ENCODE measurements at places on chromosomes 3 and 15.

DNA sequence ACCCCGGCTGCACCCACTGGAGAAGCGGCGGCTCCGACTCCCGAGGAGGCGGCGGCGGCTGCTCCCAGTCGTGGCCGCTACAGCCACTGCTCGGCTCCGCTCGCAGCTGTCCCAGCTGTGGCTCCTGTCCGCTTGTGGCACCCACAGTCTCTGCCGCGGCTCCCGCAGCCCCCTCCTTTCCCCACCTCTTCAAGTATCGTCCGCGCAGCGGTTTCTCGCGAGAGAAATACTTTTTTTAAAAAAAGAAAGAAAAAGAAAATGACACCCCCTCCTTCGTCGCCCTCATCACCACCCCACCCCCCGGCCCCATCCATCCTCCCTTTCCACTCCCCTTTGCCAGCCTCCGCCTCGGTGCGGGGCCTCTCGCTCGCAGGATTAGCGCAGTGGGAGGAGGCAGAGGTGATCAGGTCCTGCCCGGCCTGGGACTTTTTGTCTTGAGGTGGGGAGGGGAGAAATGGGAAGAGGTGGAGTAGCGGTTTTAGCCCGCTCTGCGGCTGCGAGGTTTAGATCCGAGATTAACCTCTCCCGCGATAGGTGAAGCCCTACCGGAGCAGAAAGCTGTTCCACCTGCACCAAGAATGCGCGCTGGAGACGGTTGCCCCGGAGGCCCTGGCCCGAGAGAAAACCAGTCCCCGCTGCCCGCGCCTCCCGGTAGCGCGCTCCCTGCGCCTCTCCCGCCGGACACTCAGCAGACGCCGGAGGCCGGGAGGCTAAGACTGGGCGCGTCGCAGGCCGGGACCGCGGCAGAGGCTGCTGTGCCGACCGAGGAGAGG, at the start of gene FBN1:
Gene FBN1, minus strand, starts transcription at position 152 of the 773 bp plus-strand sequence. CDS start 940 bp downstream, outside the sequence.
- peak; percentile 46 for DNase-seq

- DNase-seq, result no peak
Measured at GRCh38 chr3:155211266-155211665, 82.2 kb downstream of the STRIT1 start.

GRCh38 chr3:72618739-72619138, 229.5 kb downstream of the SHQ1 start:
- no peak for DNase-seq

GRCh38 chr3:6578526-6578925, 282.4 kb upstream of the GRM7 start:
- no peak for DNase-seq

DNA sequence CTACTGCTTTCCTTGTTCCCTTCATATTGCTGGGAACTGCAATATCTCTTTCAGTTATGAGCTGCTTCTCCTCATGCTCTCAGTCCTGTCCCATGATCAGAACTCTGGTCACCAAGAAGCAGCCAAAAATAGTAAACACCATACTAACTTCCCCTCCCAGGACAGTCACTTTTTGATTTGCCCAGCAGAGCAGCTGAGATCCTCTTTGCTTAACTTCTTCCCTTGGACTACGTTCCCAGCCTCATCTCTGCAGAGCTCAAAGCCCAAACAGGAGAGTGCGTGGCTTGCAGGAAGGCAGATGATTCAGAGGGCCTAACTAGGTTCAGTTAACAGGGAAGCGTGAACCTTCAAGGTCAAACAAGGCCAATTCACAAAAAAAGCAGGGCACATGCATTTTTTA, 153.2 kb downstream of the CTNNB1 start:
- no peak for DNase-seq

GRCh38 chr15:52200831-52201365, 9.7 kb upstream of the GNB5 start:
- DNase-seq, result no peak

- DNase-seq, result no peak
Measured at GRCh38 chr3:124845406-124845805, 41.8 kb downstream of the ITGB5 start.

- no peak for DNase-seq
Measured at GRCh38 chr15:49101536-49101935, 53.9 kb downstream of the COPS2 start.

GRCh38 chr15:31483053-31483985, 156.7 kb downstream of the KLF13 start:
- DNase-seq, result no peak

DNA sequence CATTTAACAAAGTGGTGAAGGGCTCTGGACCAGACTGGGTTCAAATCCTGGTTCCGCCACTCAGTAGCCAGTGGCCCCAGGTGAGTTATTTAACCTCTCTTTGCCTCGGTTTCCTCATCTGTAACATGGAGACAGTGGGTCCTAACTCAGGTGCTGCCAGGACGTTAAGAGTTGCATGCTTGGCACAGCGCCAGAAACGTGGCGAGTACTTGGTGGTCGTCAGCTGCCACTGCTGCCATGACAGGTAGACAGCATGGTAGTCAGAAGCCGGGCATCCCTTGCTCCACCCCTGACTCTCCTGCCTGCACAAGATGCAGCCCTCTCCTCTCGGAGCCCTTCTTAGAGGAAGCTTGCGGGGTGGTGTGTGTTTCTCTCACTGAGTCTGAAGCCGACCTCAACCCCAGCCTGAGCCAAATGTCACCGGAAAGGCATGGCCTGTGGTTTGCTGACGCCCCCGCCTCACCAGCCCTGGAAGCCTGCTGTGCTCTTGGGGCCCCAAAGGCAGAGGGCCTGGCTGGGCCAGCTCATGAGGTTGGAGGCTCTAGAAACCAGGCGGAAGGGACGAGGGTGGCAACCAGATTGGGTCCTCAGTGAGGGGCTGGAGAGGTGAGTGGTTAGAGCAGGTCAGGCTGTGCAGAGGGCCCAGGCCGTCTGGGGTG, 160.8 kb upstream of the TLE3 start:
- peak; percentile 69 for DNase-seq
